ENCODE measurements at places on chromosomes 1 and 21.

DNA sequence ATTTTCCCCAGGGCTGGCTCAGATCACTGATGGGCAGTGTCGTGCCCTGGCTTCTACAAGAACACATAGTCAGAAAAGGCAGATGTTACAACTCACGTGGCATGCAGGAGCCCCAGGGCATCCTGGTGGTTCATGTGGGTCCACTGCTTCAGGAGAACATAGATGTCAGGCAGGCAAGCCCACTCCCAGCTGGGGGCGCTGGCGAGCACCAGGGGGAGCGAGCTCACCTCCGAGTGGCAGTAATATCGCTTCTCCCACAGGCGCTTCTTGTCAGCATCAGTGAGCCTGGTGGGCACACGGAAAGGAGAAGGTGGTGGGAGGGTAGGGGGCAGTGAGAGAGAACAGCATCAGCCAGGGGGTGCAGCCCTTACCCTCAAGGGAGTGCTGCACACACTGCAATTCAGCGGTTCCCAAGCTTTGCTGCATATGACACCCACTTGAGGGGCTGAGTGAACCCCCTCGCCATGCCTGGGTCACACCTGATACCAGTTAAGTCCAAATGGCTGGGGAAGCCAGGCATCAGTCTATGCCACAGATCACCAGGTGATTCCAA is 34.3 kb upstream of the PPP1R15B start:
- no peak for DNase-seq

- no peak for DNase-seq
Measured at GRCh38 chr1:33634143-33634542, 161.7 kb downstream of the ZSCAN20 start.

- no peak for DNase-seq
Measured at GRCh38 chr1:243528459-243529121, 272.7 kb downstream of the SDCCAG8 start.

GRCh38 chr21:20856926-20857325 is 141.3 kb upstream of the NCAM2 start:
- DNase-seq: no peak

DNA sequence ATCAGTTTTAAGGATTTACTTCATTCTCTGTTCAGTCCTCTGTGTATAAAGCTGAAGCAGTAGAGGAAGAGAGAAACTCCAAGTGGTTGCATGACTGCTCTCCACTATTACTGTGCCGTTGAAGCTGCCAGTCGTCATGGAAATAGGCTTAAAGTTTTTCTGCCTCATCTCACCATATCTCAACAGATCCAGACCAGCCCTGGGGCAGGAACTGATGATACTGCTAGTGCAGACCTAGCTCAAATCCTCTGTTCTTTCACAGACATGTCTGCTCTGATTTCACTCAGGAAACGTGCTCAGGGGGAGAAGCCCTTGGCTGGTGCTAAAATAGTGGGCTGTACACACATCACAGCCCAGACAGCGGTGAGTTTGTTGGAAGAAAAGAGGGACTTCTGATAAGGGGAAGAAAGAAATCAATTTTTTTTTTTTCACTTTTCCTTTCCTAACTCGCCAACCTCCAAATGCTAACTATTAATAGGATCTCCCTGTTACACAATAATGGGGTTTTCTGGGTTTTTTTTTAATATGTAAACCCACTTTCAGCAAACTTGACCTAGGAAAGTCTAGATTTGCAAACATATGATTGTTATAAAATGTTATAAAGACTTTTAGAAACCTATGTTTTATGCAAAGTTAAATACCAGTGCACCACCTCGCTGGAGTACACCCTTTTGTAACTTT is 22.2 kb upstream of the STRIP1 start:
- DNase-seq: no peak

All from mesothelial cell of epicardium (in vitro differentiated cells).